OCI-M1 (cell line): ENCODE measurements at places on chromosomes 2 and 18.
A peak's percentile ranks its signal among the peaks of the same experiment; 100 is the strongest.

- DNase-seq, result peak; percentile 6
These were observed 778.5 kb downstream of the BCL11A start for GRCh38 chr2:59774821-59775433.

- DNase-seq, result no peak
These were observed 28.8 kb upstream of the ADCYAP1 start for GRCh38 chr18:875912-876311.

- DNase-seq, result no peak
These were observed 4.9 kb downstream of the MBOAT2 start for GRCh38 chr2:8998418-8999101.

GRCh38 chr2:199624958-199625357 is 167.2 kb upstream of the SATB2 start:
- DNase-seq, result no peak

DNA sequence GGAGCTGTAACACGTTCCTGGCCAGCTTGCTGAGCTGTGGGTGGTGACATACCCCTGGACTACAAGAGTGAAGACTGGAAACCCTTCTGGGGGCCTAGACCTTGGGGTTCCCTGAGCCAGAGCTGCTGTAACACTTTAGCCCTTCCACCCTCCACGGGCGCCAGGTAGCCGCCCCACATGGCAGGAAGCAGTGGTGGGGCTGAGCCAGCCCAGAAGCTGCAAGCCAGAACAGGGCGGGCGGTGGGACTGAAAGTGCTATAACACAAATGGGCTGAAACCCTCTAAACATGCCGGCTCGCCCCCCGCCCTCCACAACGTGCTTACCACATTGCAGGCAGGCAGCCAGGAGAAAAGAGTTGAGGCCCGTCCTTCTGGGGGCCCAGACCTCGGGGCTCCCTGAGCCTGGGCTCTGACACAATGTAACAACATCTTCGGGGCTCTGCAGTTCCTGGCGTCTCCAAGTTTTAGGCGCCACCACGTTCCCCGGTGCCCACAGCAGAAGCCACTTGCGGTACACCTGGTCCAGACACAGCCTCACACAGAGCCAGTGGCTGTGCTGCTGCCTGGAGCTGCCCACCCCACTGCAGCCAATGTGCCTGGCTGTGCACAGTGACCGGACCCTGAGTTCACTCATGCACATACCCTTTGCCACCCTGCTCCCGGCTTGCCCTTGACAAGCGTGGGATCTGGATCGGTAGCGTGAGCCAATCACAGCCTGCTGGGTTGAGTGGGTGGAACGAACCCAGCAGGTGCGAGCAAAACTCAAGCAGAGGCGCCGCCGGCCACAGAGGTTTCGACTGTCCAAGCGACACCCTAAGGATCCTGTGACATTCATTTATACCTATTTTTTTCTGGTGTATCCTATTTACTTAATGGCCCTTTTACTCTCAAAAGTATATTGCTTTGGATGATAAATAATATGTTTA is 127.4 kb upstream of the FHL2 start:
- no peak for DNase-seq

DNA sequence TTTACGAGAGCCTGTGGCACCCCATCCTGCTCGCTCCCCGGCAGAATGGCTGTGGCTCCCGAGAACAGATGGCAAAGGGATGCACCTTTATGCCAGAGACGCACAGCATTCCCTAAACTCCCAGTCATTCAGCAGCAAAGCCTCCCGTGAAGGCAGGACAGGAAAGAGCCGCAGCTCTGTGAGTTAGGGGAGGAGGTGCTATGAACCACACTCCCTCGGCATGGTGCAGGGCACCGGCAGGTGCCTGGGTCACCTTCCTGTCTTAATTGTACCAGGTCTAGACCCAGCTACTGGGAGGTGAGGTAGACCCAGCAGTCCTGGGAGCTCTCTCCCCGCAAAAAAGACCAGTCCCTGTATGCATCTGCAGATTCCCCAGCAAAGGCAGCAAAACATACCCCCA is 149.8 kb downstream of the TWIST2 start:
- DNase-seq, result no peak

DNA sequence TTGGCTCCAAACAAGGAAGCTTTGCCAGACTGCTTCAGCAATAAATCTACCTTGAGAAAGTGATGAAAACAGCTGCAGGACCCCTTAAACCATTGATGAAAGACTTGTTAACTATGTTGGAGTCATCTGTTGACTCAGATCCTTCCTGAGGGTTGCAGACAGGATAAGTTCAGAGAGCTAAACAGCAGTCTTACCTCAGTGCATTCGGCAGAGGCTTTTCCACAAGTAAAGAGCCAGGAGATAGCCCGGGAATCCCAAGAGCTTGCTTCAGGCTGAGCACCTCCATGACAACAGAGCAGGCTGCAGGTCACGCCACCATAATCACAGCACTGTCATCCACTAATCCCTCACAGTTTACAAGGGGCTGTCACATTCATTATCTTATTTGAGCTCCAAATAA is 23.7 kb downstream of the KIAA2012 start:
- DNase-seq, result no peak

GRCh38 chr2:6956566-6956965 is 39.4 kb downstream of the RNF144A start:
- DNase-seq, result peak; percentile 36

GRCh38 chr2:222733470-222733845 is 62.0 kb downstream of the MOGAT1 start:
- DNase-seq, result no peak
